HuH-7 (cell line): ENCODE measurements at places on chromosomes 7 and 10.

- DNase-seq: no peak
These were observed 544.2 kb upstream of the PHF14 start for GRCh38 chr7:10429511-10429910.

DNA sequence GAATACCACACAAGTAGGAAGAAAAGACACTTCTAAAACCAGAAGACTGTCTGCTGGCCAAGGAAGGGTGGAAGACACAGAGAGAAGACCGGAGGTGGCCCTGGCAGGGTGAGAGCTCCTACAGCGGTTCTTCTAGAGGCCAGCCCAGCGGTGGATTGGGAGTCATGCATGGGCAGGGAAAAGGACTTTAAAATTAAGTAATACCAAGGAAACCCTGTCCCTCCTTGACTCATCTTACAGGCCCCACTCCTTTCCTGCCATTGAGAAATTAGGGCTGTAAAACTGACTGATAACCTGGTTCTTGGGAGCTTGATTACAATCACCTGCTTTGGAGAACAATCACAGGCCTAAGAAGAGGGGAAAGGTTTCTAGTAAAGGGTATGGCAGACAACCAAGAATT lies 16.1 kb downstream of the CALML3 start:
- no peak for DNase-seq

GRCh38 chr10:102641402-102641801 lies 2.9 kb upstream of the TRIM8 start:
- DNase-seq: no peak

DNA sequence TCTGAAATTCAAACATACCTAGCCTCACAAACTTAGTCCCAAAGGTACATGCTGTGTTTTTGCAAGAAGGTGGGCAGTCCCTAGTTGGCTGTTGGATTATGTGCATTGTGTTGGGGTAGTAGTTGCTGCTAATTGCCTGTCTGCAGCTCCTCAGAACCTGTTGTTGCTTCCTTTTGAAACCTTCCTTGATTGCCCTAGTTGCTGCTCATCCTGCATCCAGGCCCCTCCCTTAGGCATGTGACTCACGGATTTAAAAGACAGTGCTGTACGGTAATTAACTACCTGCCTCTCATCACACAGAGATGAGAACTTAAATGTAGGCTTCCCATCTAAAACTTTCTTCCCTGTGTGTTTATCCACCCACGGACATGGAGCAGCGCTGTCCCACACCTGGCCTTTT lies 67.7 kb downstream of the BMPR1A start:
- DNase-seq: no peak

- no peak for DNase-seq
These were observed 145.2 kb downstream of the HERPUD2 start for GRCh38 chr7:35549781-35550180.

- no peak for DNase-seq
These were observed 84.0 kb downstream of the SEMA3D start for GRCh38 chr7:85102813-85103350.

GRCh38 chr10:131651674-131652437 lies 249.0 kb upstream of the PPP2R2D start:
- DNase-seq: no peak

GRCh38 chr7:114976666-114977065 lies 54.8 kb downstream of the MDFIC start:
- DNase-seq: no peak

DNA sequence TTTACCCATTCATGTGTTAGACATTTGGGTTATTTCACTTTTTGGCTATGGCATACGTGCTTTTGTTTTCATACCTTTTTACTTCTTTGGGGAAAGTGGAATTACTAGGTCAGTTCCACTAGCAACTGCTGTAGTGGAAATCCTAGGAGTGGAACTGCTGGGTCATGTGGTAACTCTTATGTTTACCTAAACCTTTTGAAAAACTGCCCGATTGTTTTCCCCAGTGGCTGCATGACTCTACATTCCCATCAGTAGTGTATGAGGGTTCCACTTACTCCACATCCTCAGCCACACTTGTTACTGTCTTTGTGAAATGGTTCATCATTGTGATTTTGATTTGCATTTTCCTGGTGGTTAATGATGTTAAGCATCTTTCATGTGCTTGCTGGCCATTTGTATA lies 82.3 kb downstream of the TAX1BP1 start:
- no peak for DNase-seq

GRCh38 chr7:27140126-27140857 lies 3.2 kb downstream of the HOXA5 start:
- DNase-seq: peak; percentile 70

GRCh38 chr7:99788554-99788953 lies 4.6 kb upstream of the CYP3A4 start:
- no peak for DNase-seq

GRCh38 chr7:76315364-76315763 lies 12.9 kb downstream of the HSPB1 start:
- no peak for DNase-seq

GRCh38 chr10:102948176-102948575 lies 30.1 kb downstream of the CNNM2 start:
- DNase-seq: no peak

DNA sequence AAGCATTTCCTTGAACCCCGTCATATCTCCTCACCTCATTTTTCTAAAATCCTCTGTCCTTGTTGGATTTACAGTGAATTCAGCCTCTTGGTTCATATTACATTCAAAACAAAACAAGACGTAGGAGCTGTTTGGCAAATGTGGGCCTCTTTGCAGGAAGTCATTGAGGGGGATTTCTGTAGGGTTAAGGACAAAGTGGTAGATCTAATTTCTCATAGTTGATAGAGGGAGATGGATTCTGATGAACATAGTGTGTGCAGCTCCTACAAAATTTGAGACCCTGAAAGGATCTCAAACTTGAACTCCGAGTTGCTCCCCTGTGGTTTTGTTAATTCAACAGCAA lies 682 bp downstream of the TBXAS1 start:
- DNase-seq: no peak

- DNase-seq: no peak
These were observed 44.2 kb upstream of the LRRC18 start for GRCh38 chr10:48983648-48984351.

DNA sequence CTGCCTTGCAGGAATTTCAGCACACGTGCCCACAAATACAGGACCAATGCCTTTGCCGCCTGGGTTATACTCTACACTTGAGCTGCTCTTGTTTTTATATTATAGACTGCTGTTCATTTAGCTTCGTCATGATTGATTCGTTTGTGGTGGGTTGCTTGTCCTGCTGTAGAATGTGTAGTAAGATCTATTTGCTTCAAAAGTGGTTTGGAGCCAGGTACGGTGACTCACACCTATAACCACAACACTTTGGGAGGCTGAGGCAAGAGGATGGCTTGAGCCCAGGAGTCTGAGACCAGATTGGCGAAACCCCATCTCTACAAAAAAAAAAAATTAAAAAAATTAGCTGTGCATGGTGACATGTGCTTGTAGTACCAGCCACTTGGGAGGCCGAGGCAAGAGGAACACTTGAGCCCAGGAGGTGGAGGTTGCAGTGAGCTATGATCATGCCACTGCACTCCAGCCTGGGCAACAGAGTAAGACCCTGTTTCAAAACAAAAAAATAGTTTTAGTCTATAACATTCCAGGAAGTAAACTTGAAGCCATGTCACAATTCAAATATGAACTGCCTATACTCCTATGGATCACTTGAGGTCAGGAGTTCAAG lies 9.0 kb upstream of the RHBDD2 start:
- DNase-seq: no peak

GRCh38 chr7:39720586-39720985 lies 97.2 kb downstream of the RALA start:
- DNase-seq: no peak

DNA sequence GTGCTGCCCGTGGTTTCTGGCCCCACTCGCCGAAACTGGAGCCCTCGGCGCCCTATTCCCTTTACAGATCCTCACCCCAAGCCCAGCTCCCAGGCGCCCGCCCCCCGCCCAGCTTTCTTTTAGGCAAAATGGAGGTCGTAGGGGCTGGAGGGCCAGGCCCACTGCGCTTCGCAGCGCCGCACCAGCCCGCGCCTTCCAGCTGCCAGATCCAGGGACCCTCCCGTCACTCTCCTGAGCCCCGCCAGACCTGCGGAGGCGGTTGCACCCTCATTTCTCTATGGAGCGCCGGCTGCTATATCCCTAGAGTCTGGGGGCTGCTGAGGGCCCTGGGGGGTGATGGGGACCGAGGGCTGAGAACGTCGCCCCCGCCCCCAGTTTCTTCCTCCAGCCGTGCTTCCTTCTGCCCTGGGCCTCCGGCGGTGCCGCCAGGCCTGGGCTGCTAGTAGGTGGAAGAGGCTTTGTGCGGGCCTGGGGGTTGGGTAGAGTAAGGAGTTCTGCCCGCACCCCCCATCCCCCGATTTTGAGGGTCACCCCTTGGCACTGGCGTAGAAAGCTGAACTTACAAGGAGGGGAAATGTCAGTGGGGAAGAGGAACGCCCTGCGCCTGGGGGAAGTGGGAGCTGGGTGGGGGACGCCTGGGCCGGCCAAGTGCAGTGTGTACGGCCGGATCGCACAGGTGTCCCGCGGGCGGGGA lies 1.0 kb downstream of the GNB2 start:
- peak; percentile 41 for DNase-seq

DNA sequence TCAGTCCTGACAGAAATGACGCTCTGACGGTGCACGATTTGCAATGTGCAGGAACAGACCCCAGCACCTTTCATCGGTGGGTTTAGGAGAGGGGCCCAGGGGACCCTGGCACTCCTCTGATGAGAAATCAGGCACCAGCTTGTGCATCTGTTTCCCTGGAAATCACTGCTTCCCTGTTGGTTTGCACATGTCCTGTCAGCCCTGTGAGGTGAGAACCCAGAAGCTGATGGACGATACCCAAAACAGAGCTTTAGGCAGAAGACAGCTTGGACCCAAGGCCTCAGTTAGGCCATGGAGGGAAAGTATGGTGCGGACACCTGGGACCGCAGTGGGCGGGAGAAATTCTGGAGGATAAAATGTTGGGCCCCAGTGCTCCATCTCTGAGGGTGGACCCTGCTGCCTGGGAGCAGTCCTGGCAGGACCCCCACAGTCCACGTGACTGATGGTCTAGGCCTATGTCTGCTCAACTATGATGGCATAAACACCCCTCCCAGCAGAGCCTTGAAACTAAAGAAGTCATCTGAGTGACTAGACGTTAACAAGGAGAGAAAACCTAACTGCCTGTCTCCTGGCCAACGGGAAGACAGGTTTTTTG lies 242.8 kb downstream of the PTPRN2 start:
- no peak for DNase-seq

DNA sequence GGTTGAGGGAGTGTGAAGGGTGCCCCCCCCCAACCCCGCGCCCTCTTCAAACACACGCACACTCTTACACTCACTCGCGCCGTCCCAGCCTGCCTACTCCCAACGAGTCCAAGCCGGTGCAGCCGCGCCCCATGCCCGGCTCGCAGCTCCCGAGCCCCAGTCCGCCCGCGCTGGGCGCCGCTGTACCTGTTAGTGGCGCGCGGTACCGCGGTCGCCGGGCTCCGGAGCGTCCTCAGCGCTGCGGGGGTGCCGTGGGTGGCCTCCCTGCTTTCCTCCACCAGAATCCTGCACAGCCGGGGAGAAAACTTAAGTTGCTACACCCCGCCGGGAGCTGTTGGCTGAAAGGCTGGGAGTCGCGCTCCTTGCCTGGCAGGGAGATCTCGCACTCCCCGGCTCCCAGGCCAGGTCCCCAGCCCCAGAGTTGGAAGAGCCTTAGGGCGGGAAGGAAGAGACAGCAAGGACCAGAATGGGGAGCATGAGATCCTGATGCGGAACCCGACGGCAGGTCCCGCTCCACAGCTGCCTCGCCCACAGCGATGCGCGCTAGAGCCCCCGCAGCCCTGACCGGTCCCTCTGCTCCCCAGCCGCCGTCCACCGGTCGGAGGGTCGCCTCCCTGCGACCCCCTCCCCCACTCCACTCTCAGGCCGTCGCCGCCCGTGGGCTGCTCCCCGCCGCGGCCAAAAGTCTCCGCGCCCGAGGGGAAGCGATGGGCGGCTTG lies 863 bp downstream of the ST8SIA6 start:
- peak; percentile 73 for DNase-seq

DNA sequence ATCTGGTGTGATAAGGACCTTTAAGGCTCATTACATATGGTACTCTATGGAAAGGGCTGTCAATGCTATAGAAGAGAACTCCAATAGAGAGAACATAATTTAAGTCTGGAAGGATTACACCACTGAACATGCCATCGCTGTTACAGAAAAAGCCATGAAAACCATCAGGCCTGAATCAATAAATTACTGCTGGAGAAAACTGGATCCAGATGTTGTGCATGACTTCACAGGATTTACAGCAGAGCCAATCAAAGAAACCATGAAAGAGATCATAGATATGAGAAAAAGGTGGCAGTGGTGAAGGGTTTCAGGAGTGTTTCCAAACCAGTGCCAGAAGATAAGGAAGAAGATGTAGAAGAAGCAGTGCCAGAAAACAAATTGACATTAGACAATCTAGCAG lies 18.9 kb upstream of the GPR22 start:
- DNase-seq: no peak

DNA sequence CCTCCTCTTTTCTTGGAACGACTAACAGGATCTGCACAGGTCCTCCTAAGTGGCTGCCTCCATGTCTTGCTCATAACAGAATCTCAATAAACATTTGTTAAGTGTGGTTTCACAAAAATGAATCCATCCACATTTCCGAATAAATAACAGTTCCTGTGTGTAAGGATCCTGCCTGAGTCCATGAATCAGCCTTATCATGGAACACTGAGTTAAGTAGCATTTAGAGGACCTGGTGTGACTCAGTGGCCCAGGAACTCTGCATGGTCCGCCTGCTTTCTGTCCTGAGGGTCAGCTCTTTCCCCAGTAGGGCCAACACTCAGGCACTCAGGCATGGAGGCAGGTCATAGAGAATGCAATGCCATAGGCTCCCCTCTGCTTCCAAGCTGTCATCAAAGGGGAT lies 15.8 kb upstream of the C10orf90 start:
- no peak for DNase-seq

DNA sequence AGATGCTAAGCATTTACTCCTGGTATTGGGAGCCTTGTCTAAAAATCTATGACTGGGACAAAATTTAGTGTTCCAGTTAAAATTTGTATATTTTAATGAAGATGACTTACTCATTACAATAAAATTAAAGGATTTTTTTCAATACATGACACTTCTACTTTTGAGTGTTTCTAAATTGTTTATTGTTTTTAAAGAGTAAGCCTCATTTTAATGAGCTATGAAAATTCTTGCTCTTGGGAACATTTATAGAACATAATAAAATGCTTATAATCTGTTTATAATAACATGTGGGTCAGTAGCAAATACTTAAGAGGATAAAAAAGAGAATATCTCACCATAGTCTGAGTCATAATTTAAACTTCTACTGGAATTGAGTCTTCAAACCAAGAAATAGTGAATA lies 149.5 kb downstream of the PLCE1 start:
- no peak for DNase-seq

GRCh38 chr7:1611708-1612241 lies 41.9 kb upstream of the PSMG3 start:
- DNase-seq: no peak
